ENCODE measurements at places on chromosomes 1 and 21. TPM values are rescaled to one million over a fixed set of nuclear protein-coding genes. Genes with fewer than 3 reads are reported as not detected.

GRCh38 chr1:110870721-110871388 lies 2.1 kb upstream of the CD53 start:
- no peak for DNase-seq

The OR2M5 gene
- total RNA-seq, result not detected

GRCh38 chr1:233908092-233908491 lies 3.6 kb downstream of the SLC35F3 start:
- no peak for DNase-seq

GRCh38 chr21:32807717-32808380 lies 36.3 kb upstream of the PAXBP1 start:
- DNase-seq, result no peak

The GUCA2B gene
- total RNA-seq, result not detected

Data from lower lobe of right lung (tissue), 2 donors.